Transverse colon (tissue), 4 donors: ENCODE measurements at places on chromosomes 5 and 9. TPM values are rescaled to one million over a fixed set of nuclear protein-coding genes. Genes with fewer than 3 reads are reported as not detected.

GRCh38 chr5:143862271-143862670, 50.3 kb downstream of the HMHB1 start:
- no peak for DNase-seq

DNA sequence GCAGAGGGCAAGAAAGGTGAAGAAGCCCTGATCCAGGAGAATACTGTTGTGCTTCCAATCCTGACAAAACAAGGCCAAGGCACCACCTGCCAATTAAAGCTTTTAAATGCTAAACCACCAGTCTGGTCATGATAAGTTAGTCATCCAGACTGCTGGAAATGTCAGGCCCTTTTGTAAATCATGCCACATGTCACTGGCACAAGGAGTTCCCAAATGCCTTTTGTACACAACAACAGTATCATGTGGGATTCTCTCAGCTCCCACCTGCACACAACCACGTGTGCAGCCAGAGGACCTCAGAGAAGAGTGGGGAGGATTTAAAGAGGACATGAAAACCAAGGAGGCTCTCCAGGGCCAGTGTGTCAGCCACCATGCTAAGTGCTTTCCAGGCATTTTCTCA, 99.3 kb downstream of the CDK5RAP2 start:
- no peak for DNase-seq

GRCh38 chr5:59540366-59540765, 353.2 kb downstream of the PDE4D start:
- DNase-seq: no peak

GRCh38 chr9:98455256-98456155, 200.1 kb upstream of the TBC1D2 start:
- DNase-seq: no peak

DNA sequence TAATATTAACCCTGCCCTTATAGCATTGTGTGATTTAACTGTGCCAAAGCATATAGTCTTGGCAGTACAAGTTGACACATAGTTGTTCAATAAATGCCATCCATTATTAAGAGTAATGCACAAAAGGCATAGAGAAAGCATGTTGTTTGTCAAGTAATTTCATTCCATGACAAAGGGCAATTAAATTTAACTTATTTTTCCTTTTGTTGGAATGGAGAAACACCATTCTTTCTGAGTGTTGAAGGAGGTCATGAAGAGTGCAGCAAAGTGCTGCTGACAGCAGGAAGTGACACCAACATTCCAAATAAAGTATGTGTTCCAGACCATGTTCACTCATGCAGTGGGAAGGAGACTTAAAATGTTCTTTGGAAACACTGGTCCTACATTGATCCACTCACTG, 29.1 kb downstream of the ANKDD1B start:
- DNase-seq: no peak

DNA sequence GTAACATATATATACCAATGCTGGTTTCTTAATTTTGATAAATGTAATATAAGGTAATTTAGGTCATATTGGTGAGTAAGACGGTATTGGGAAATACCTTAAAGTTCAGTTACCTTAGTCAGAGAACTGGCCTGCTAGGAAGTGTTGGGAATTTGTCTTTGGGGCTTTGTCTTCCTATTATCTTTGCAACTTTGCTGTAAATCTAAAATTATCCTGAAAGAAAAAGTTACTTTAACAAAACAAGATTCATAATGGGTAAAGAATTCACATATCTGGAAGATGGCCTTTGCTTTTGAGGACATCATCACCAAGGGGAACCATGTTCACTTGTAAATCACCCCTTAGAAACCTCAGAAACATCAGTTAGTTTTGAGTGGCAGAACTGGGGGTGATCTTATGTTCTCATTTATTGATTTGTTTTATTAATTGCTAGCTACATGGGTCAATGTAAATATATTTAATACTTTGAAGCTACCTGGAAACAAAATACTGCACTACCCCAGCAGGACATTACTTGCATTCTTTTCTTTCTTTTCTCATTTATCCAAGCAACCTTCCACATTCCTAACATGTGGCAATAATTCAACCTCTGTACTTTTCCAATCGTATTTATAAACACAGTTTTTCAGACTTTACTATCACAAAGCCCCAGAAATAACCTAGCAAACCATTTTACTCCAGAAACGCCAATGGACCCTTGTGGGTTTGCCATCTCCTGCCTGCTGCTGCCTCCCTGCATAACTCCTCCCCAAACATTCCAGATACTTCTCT, 41.4 kb downstream of the GLIS3 start:
- no peak for DNase-seq

DNA sequence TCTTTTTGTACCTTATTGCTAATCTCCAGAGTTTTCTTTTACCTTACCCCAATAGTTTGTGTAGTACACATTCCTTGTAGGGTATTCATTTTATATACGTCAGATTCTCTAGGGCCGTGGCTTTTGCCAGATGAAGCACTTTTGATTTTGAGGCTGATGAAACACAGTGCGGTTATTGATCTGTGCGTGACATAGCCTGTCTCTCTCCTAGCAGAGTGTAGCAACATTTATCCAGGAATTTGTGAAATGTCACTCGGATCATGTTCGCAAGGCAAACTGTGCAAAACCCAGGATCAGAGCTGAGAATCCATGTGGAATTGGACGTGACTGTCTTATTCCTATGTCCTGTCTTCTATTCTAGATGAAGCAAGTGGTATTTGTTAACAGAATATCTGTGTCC, 142.0 kb upstream of the SH3GL2 start:
- no peak for DNase-seq

DNA sequence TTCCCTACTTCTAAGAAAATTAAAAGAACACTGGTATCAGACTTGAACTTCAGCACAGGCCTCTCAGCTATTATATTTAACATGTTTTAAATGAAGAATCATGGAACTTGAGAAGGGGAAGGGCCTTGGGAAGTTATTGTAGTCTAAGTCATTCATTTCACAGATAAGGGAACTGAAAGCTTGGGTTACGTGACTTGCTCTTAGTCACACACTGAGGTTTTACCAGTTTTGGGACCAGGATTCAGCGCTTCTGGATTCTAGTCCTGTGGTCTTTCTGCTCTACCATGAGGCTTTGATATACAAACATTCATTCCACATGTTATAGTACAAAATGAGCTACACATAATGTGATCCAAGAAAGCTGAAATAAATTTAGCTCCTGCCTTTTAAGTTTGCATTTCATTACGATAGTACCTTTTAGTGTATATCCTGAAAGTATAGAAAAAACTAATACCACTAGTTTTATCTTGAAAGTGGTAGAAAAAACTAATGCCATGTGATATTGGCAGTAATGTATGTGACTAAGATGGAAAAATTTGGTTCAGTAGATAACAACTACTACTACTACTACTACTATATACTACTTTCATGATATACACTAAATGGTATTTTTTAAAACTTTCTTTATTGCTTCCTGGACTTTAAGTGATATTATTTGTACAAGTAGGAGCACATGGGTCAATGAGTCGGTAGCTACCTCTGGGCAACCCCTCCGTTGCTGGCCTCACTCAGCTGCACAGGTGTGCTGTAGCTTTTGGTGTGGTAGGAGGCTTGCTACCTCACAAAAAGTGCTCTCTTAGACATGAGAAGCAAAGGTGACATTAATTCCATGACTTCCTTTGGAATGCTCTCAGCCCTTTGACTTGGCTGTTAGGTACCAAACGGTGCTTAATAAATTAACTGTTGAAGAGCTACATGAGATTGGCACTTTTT, 40.7 kb downstream of the F2RL2 start:
- DNase-seq: no peak

- no peak for DNase-seq
Measured at GRCh38 chr5:57754616-57755015, 272.0 kb upstream of the ACTBL2 start.

DNA sequence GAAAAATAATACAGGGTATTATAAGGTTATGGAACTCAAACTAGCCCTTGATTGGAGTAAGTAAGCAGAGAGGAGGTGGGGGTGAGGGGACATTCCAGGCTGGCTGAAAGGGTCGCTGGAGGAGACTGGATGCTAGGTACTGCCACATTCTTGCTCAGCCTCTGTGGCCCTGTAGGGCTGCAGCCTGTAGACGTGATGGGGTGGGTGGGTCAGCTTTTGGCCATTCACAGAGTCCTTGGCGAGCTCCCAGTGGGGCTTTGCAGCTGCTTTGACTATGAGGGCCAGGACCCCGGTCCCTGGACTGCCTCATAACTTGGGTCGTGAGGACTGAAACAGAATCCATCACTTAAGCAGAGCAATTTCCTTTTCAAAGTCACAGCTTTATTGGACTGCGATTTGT, 4.2 kb upstream of the GDNF start:
- no peak for DNase-seq

DNA sequence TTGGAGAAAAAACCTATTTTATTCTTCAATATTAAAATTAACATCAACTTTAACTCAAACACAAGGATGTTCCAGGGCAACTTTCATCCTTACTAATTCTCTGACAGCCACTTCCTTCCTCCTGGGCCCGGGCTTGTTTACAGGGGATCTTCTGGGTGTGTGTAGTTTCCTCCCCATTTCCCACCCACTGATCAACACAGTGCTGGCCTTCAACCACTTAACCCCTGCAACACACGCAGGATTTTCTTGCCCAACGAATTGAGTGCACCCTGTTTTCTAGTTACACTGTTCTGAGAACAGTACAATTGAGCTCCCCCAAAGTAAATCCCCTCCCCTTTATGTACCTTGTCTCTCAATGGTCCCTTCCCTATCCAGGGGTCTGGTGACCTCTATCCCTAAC, 83.1 kb upstream of the RANBP3L start:
- no peak for DNase-seq

- DNase-seq: no peak
Measured at GRCh38 chr5:127799293-127799905, 96.2 kb downstream of the CCDC192 start.

GRCh38 chr9:4592295-4592694, 69.8 kb upstream of the PLPP6 start:
- DNase-seq: no peak

DNA sequence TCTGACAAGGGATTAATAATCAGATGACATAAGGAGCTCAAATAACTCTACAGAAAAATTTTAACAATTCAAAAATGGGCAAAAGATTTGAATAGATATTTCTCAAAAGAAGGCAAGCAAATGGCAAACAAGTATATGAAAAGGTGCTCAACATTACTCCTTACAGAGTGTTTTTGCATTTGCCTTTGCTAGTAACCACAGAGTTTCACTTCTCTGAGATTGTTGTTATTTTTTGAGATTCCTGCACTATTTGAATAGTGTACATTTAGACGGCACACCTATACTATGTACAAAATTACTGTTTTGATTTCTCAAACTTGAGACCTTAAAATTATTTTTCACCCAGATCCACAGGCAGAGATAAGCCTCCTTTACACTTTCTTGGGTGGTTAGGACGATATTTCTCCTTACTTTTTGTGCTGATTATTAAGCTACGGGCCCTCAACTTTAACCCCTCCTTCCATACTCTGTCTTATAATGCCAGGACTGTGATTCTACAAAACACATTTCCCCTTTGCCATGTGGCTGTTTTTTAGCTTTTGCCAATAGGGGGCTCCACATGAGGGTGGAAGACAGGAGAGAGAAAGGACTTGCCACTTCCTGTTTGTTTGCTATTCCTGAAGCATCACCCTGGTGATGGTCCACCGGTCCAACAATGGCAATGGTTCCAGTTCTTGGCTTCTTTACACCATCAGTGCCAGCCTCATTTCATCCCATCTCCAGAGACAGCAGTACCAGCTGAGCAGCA, 65.0 kb upstream of the DAP start:
- no peak for DNase-seq

DNA sequence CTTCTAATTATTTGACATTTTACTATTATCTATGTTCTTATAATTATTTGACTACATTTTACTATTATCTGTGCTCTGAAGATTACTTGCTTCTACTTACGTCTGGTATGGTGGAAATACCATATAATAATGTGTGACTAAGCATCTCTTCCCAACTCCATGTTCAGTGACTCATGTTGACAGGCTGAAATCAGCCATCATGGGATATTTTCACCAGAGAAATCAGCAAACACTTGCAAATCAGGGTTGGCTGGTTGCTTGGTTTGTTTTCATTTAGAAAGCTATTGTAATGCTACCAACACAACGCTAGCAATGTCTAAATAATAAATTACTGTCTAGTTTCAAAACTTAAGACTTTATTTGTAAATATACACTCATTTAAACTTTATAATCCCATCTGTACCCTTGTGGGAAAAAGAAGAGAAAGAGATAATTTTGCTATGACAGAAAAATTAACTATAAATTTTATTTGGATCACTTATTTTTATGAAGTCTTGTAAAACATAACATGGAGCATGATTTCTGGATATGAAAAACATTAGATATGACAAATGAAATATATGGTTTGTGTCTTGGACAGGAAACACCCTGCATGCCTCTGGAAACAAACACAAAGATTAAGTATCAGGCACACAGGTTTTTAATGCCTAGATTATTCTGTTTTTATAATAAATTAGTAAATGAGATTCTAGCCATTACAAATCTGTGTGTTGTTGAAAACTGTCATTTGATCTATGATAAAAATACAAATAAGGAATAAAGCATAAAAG, 337.6 kb downstream of the BNC2 start:
- no peak for DNase-seq

DNA sequence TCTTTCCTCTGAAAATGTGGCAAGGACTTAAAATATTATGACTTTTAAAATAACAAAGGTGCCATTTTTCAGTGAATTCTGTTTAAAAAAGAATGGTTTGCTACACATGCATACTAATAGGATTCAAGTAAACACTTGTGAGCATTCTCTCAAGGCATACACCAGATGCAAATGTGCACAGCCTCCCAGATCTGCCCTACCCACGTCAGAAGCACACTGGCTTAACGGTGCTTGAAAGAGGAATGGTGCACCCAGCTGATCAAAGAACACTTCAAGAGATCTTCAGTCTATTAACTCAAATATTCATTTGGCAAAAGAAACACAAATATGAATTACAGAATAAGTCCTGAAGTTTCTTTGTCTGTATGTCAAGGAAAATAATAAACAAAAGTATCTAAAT, 15.8 kb downstream of the GABRB2 start:
- no peak for DNase-seq

- DNase-seq: no peak
Measured at GRCh38 chr5:93360436-93361088, 220.5 kb downstream of the NR2F1-AS1 start.

GRCh38 chr5:168327451-168327850, 36.0 kb downstream of the WWC1 start:
- DNase-seq: no peak

SOHLH1 gene
- total RNA-seq: not detected

REXO4 gene
- 16.8 TPM for total RNA-seq

IL3 gene
- not detected for total RNA-seq

GABRB2 gene
- total RNA-seq: not detected

GARIN3 gene
- not detected for total RNA-seq

ZFAND5 gene
- 112 TPM for total RNA-seq

NKD2 gene
- total RNA-seq: not detected

CDKN2B gene
- total RNA-seq: 329 TPM

EQTN gene
- not detected for total RNA-seq

SLC6A7 gene
- 19.5 TPM for total RNA-seq

ATG12 gene
- total RNA-seq: 30.9 TPM

FANCG gene
- total RNA-seq: 90.0 TPM
